Hypothalamus (tissue), 51 donors: ENCODE measurements at places on chromosomes 16 and 17.

DNA sequence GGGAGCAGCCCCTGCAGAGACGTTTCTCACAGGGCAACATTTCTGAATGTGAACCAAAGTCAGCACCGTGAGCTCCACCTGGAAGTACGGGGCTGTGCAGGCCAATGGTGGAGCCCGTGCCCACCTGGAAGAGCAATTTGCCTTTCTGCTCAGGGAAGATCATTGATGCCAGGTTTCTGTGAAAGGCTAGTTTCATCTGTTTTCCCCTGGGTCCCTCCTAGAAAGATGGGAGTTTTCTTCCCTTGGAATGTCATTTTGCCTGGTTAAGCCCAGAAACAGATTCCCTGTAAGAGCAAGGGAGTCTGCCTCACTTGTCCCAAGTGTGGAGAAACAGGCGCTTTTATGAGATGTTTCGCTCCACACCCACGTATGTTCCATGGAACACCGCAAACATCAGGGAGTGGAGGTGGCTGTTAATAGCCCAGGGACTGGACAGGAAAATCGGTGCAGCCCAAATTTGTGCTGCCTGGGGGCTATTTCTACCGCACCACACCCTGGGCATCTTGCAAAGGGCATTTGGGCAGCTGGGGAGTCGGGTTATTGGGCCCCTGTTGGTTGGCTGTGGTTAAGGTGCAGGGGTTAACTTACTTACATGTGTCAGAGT, 2.6 kb downstream of the SLC6A4 start:
- no peak for DNase-seq

DNA sequence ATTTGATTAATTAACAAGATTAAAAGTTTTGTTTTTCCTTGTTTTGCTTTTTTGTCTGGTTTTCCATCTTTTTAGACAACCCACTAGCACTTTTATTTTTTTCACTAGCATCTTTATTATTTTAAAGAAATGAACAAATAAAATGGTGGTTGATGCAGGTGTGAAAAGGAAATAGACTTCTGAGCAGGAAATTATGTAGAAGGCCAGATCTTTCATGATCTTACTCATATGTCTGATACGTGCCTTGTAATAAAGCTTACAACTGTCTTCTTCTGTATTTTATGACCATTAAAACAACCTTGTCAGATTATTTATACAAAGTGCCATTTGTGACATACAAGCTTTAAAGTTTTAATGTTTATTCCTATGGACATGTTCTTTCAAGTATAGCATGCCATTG, 6.3 kb downstream of the SLFN12L start:
- DNase-seq = no peak

GRCh38 chr17:7262935-7263800, 890 bp upstream of the CLDN7 start:
- no peak for DNase-seq

DNA sequence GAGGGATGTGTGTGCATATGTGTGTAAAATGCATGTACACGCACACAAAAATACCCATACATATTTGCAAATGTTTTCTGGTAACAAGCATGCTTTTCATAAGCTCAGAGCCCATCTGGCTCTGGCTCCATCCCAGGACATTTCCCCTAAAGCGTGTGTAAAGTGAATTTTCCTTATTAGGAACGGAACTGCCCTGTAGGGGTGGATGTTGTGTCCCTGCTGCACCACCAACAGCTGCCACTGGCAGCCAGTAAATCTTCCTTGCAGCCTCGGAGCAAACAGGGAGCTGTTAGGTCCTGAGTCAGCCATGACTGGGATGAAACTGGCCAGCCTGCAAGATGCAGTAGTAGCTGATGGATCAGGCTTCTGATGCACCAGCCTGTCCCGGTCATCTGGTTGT, 393.5 kb downstream of the UTP18 start:
- DNase-seq = peak; percentile 11

- DNase-seq = no peak
Measured at GRCh38 chr16:56469748-56470147, 18.4 kb downstream of the OGFOD1 start.
